ENCODE measurements at places on chromosomes 3 and 15.

GRCh38 chr3:65170390-65171042 lies 482.7 kb upstream of the ADAMTS9 start:
- no peak for DNase-seq

- no peak for DNase-seq
Measured at GRCh38 chr3:33488683-33489082, 48.5 kb upstream of the UBP1 start.

- no peak for DNase-seq
Measured at GRCh38 chr3:183698318-183698751, 738 bp downstream of the YEATS2 start.

GRCh38 chr15:45457220-45457619 lies 65.3 kb downstream of the SLC30A4 start:
- no peak for DNase-seq

DNA sequence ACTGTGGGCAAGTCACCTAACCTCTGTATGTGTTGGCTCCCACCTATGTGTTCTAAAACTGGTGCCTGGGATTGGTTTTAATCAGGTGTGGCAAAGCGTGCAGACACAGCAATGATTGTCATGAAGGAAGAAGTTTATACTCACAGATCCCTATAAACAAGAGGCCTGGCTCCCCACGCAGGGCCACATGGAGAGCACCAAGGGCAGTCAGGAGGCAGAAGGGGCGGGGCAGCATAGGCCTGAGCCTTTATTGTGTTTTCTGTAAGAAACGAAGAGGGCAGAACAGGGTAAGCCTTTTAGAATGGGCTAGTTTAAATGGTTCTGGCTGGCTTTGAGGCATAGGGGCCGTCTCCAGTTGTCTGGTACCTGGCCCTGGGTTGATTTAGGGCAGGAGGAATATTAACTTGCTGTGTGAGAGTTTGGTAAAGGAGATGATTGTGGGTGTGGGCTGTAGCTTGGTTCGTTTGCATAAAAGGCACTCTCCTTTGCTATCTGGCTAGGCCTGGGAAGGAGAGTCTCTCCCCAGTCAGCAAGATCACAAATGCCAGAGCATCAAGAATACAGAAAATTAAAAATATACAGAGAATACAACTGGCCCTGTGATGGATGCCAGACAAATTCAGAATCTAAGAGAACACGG lies 2.2 kb upstream of the FBXW12 start:
- DNase-seq, result no peak

- DNase-seq, result no peak
Measured at GRCh38 chr15:68372291-68372811, 59.6 kb downstream of the ITGA11 start.

DNA sequence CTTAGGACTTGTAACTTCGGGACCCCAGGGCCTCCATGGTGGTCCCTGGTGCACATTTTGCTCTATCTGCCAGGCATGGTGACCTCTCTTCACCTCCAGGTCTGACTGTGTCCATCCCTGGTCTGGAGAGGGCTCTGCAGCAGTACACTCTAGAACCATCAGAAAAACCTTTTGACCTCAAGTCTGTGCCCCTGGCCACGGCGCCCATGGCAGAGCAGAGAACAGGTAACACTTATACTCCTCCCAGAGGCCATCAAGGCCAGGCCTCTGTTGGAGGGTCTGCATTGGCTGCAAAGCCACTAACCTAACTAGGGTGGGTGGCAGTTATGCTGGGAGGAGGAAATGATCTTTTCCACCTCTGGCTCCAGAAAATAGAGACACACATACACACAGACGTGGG lies 10.3 kb upstream of the HMCES start:
- DNase-seq, result no peak

DNA sequence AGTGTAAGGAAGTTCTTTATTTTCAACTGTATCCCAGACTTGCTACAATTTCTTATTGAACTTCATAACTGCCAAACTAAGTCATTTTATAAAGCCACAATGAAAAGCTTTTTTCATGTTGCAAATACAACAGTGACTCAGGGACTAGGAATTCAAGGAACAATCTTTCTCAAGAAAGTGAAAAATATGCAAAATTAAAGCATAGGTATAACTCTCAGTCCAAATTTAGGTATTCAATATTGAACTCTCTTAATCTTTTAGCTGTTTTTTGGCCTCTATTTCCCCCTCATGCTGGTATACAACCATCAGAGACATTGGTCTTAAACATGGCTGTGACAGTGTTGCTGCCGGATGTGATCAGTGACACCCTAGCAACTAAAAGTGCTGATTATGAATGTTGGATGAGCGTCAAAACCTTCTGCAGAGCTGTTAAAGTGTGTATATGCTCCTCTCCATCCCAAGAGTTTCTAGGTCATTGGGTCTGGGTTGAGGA lies 476.9 kb downstream of the ZNF385D start:
- no peak for DNase-seq

DNA sequence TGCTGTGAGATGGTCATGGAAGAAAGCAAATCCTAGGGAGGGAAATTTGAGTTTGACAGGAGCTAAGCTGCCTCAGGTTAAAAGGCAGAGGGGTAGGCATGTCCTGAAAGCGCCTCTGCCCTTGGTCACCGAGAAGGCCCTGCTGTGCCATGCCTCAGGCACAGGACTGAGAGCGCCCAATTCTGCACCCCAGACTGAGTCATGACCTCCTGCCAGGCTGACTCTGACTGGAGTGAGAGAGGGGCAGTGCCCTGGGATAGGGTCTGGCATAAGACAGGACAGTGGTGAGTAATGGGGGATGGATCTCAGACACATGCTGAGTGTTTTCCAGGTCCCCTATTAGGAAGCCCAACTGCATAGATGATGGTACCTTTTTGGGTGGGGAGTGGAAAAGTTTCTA lies 44.4 kb downstream of the EPHB1 start:
- DNase-seq, result no peak

Measured in activated T-cell treated with anti-CD3 and anti-CD28 coated beads, Interleukin-2, amount 50 U/mL, for 4 hours (primary cell).